Fibroblast of the aortic adventitia (primary cell): ENCODE measurements at places on chromosomes 13 and 19. TPM values are rescaled to one million over a fixed set of nuclear protein-coding genes. Genes with fewer than 3 reads are reported as not detected.

Gene ZNF382
- 4.6 and 17.7 TPM in 2 replicates for total RNA-seq

Gene WDR88
- total RNA-seq = not detected in 2 replicates

Gene ZNF497
- total RNA-seq = 0.98 and 1.1 TPM in 2 replicates

Gene TEX26
- not detected in 2 replicates for total RNA-seq

Gene SERTM1
- under 0.01 and 0.25 TPM in 2 replicates for total RNA-seq

Gene CACNA1A
- 13.7 and 42.8 TPM in 2 replicates for total RNA-seq

Gene GFY
- not detected in 2 replicates for total RNA-seq

Gene DZIP1
- total RNA-seq = 20.1 and 37.3 TPM in 2 replicates

Gene RGS9BP
- 0.36 and 1.5 TPM in 2 replicates for total RNA-seq

Gene ZNF749
- 1.8 and 7.8 TPM in 2 replicates for total RNA-seq

Gene FFAR2
- not detected in 2 replicates for total RNA-seq

Gene SLITRK5
- total RNA-seq = under 0.01 and 0.09 TPM in 2 replicates

Gene SLC10A2
- not detected in 2 replicates for total RNA-seq

Gene COX6B2
- total RNA-seq = not detected in 2 replicates

Gene ZNF91
- 16.3 and 18.7 TPM in 2 replicates for total RNA-seq

Gene AP2S1
- 113 and 159 TPM in 2 replicates for total RNA-seq

Gene TNNI3
- total RNA-seq = not detected in 2 replicates
